ENCODE measurements at places on chromosomes 7 and 10. TPM values are rescaled to one million over a fixed set of nuclear protein-coding genes. Genes with fewer than 3 reads are reported as not detected.
A peak's percentile ranks its signal among the peaks of the same experiment; 100 is the strongest.

FZD1 gene
- not detected for total RNA-seq

IGFBP3 gene
- total RNA-seq, result 3.9 TPM

- DNase-seq, result no peak
These were observed 669 bp upstream of the AP5Z1 start for GRCh38 chr7:4774658-4775249.

PNLIPRP1 gene
- total RNA-seq, result not detected

- DNase-seq, result no peak
These were observed 1.1 kb downstream of the NDST2 start for GRCh38 chr10:73810358-73810734.

DNA sequence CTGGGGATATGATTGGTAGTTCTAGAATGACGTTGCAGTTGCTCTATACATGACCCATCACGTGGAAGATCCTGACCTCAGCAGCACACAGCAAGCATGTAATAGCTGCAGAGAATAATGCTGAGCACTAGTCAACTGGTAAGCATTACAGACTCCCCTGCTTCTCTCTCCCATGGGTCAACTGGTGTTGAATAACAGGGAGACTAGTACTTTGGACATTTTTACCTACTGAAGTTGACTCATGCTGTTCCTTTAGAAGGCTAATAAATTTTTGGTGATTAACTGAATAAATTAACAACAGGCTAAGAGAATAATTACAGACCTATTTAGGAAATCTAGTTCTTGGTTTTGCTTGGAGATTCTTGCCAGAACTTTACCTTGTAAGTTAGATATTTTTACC, 234.1 kb downstream of the AUTS2 start:
- no peak for DNase-seq

DNA sequence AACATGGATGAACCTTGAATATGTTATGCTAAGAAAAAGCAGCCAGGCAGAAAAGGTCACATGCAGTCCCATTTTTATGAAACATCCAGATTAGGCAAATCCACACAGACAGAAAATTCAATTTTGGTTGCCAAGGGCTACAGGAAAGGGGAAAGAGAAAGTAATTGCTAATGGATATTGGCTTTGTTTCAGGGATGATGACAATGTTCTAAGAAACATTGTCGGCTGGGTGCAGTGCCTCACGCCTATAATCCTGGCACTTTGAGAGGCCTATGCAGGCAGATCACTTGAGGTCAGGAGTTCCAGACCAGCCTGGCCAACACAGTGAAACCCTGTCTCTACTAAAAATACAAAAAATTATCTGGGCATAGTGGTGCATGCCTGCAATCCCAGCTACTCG, 23.0 kb downstream of the ZNF33B start:
- DNase-seq, result no peak

DNA sequence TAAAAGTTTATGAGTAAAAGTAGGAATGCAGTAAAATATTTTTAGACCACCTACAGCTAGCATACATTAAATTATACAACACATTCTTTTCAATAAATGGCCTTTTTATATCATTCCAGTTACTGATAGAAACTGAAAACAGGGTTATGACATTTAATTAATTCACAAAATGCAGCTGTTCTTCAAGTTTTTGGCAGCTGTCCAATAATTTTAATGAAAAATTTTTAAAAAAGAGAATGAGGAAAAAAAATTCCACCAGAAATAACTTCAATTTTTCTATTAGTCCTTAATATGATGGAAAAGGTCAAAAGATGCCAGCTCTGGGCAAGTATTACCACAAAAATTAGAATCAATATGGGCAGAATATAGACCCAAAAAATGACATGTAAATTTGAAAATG, 11.9 kb upstream of the LRRC72 start:
- DNase-seq, result no peak

DNA sequence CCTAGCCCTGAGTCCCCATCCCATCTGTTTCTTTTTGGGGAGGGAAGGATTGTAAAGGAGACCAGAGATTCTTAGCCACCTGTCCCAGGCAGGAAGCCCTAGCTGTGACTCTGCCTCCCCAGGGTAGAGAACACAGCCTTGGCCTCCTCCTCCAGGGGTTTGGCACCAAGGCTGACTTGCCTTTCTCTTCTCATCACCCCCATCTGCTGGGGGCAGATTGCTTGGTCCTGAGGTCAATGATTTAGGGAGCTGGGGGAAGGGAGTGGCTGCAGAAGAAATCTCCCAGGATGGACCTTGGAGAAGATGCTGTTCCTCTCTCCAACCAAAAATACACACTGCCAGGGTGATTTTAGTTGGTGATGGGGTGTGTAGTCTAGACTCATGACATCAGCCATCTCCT, 2.6 kb upstream of the MNX1 start:
- no peak for DNase-seq

GRCh38 chr7:113217314-113217713, 99.0 kb upstream of the SMIM30 start:
- DNase-seq, result no peak

- no peak for DNase-seq
These were observed 379.1 kb downstream of the DNAJB6 start for GRCh38 chr7:157715938-157716280.

DNA sequence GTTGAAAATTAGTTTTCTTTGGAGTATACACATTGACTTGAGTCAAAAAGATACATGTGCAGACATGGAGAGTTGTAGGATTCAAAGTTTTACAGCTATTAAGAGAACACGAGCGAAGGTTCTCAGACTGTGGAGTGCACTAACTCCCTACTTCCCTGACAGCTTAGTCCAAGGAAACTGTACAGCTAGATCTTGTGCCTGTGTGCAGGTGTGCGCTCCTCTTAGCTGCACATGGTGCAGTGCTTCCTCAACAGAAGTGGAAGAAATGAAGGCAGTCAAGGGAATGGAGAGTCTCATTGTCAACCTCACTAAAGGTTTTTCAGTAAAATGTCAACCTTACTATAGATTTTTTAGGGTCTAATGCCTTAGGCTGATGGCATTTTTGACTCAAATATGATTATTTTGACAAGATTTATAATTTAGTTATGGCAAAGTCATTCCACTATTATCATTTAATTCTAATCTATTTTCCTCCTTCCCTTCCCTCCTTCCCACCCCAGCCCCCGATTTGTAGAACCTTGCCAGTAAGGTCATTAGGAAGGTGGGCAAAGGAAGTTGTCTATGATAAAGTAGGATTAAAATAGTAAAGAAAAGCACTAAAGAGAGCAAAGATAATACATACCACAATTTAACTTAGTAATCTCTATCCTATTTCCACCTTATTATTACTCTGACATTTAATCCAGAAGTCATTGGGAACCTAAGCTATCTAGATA, 13.6 kb downstream of the PDK4 start:
- DNase-seq, result no peak

- no peak for DNase-seq
These were observed 285.1 kb upstream of the SP8 start for GRCh38 chr7:21071561-21072501.

GRCh38 chr10:124648738-124649137, 95.4 kb downstream of the FAM53B start:
- DNase-seq, result peak; percentile 79

- DNase-seq, result no peak
These were observed 73.2 kb upstream of the PPP1R3C start for GRCh38 chr10:91705948-91706670.

ABHD11 gene
- 12.3 TPM for total RNA-seq

GRCh38 chr7:157431173-157431950, 94.6 kb downstream of the DNAJB6 start:
- DNase-seq, result no peak

DNA sequence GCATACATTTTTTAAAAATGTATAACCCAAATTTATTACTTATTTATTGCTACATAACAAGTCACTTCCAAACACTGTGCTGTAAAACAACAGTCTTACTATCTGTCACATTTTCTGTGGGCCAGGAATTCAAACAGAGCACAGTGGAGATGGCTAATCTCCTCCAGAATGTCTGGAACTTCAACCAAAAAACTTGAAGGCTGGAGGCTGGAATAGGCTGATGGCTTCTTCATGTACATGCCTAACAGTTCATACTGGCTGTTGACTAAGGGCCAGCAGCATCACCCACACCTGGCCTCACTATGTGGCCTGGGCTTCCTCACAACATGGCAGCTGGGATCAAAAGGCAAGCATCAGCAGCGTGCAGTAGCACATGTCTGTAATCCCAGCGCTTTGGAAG, 92.4 kb upstream of the KMT2E start:
- DNase-seq, result no peak
